Hematopoietic multipotent progenitor cell (in vitro differentiated cells): ENCODE measurements at places on chromosomes 4 and X. TPM values are rescaled to one million over a fixed set of nuclear protein-coding genes. Genes with fewer than 3 reads are reported as not detected.

The NEXMIF gene
- under 0.01 TPM for total RNA-seq

The CYSLTR1 gene
- 11.8 TPM for total RNA-seq

The C1QTNF7 gene
- total RNA-seq, result not detected

The ITIH6 gene
- not detected for total RNA-seq

The SUPT20HL1 gene
- total RNA-seq, result under 0.01 TPM

The GPRIN3 gene
- 2.7 TPM for total RNA-seq

The PRRG3 gene
- not detected for total RNA-seq

The AFM gene
- total RNA-seq, result not detected

The TMPRSS11F gene
- total RNA-seq, result not detected

The RPS6KA6 gene
- total RNA-seq, result 0.54 TPM

The IL9R gene
- 4.6 TPM for total RNA-seq

The NKX3-2 gene
- total RNA-seq, result not detected
